SK-N-SH treated with all-trans-retinoic acid at 6 μM for 48 hours (cell line): ENCODE measurements at places on chromosomes 11 and 22.
A peak's percentile ranks its signal among the peaks of the same experiment; 100 is the strongest.

GRCh38 chr11:120867531-120867930 is 156.4 kb upstream of the TBCEL start:
- ATAC-seq = no peak

- ATAC-seq = no peak
These were observed 9.4 kb downstream of the OR5B21 start for GRCh38 chr11:58498464-58498863.

GRCh38 chr11:27184458-27185312 is 144.1 kb downstream of the BBOX1 start:
- peak; percentile 50 for ATAC-seq

DNA sequence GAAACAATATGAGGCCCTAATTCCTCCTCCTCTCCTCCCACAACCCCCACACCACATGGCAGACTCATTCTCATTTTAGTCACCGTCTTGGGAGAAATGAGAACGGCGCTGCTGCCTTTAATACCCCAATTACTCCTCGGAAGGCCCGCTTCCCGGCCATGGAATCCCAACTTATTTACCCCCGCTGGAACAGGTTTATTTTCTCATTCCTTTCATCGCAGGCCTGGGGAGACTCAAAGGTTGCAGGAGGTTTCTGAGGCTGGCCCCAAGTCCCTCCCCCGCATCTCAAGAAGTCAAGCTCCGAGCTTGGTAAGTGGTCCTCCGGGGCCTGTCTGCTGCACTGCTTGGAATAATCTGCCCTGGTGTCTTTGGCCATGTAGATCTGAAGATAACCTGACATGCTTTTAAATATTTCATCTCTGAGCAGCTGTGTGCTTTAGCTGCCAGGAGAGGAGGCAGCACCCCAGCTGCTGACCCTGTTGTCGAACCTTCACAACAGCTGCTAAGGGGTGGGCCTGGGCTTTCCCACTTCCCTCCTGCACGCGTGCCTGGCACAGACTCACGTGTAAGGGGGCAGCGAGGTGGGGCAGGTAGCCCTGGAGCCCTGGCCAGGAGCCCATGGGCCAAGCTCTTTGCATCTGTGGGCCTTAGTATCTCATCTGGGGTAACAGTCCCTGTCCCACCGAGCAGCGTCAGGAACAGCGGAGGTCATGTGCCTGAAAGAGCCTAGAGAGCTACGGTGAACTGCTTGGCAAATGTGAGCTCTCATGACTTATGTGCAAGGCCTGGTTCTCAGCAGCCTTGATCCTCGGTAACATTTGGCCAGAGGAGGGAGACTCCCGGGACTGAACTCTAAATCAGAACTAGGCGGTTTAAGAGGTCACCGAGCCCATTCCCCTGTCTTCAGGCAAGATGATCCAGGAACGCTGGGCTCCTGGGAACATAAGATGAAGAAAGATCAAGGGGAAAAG is 164.6 kb downstream of the ST3GAL4 start:
- ATAC-seq = no peak

GRCh38 chr11:9826390-9826789 is 162.5 kb downstream of the SWAP70 start:
- no peak for ATAC-seq

GRCh38 chr11:45809456-45810395 is 4.8 kb downstream of the SLC35C1 start:
- ATAC-seq = no peak

DNA sequence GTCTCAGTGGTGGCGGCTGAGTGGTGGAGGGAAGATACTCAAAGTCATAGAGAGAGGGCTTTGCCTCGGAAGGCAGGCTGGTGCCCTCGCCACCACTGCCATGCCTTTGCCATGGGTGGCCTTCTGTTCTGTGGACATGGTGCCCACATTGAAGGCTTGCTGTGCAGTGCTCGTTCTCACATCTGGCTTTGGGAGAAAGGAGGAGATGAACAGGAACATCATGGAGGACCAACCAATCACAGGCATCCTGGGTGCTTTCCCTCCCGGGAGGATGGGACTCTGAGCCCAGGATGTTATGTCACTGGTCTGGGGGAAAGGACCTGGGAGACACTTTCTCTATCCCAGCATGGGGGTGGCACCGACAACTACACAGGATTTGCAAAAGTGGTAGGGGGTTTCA is 82.3 kb upstream of the NARS2 start:
- no peak for ATAC-seq

DNA sequence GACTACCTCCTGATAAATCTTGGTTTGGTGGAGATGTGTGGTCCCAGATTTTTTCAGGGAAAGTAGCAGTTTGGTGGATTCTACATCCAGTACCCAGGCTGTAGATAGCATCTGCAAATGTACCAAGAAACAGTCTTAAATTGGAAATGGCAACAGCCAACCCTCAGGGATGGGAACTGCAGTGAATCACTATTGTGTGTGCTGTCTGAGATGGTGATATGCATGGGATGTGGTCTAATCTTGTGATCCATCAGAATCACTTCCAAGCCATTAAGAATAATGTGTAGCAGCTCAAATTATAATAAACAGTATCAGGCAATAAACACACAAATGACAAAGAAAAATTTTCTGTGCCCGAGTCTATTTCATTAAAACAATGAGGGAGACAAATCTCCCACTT is 3.4 kb downstream of the OLFML1 start:
- no peak for ATAC-seq

- peak; percentile 40; the same call in 1 of the 3 replicates for ATAC-seq
These were observed 20.2 kb downstream of the BPIFC start for GRCh38 chr22:32444068-32444467.

DNA sequence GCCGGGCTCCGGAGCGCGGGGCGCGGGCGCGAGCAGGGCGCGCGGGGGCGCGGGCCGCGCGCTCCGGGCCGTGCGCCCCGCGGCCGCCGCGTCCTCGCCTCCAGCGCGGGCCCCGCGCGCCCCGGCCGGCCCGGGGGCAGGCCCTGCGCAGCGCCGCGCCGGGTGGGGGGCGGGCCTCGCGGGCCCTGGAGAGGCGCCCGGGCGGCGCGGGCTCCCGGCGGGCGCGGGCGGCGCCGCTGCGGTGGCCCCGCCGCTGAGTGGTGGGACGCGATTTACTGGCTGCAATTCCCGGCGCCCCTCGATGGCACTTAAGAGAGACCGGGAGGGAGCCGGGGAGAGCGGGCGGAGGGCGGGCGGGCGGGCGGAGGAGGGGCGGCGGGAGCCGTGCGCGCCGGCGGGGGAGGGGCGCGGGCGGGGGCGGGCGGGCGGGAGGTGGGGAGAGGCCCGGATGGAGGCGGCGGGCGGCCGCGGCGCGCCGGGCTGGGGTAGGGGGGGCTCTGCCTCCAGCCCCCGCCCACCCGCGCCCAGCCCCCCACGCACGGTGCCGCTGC is 73.2 kb upstream of the TCF20 start:
- peak; percentile 18; the same call in 1 of the 3 replicates for ATAC-seq

- no peak for ATAC-seq
These were observed 965 bp downstream of the TCN2 start for GRCh38 chr22:30607939-30608338.

DNA sequence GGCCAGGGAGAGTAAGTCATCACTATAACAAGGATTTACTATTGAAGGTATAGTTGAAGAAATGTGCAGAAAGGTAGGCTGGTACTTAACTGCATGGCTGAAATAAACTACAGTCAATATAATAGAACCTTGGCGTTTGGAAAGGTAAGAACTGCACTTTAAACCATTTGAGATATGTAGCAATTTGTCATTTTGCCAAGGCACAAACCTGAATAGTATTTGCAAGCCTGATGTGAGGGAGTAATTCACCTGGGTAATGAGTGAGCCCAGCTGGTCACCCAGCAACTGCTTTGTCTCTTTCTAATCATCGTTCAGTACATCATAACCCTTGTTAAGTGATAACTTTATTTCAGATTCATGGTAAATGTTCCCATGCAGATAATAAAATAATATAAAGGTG is 62.3 kb upstream of the SCUBE2 start:
- no peak for ATAC-seq

DNA sequence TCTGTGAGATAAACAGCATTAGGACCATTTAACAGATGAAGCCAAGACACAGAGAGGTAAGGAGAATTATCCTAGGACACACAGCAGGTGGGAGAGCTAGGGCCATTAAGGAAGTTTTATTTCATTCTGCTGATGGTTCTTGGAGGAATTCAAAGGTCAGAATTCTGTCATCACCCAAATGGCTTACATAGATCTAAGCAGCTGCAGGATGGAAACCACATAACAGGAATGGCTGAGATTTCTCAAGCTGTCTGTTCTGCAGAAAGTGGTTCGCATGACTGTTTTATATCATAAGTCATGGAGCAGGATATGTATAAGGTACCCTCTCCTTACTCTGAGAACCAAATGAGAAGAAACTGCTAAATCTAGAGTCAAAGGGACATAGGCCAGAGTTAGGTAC is 163.2 kb upstream of the NARS2 start:
- ATAC-seq = no peak

DNA sequence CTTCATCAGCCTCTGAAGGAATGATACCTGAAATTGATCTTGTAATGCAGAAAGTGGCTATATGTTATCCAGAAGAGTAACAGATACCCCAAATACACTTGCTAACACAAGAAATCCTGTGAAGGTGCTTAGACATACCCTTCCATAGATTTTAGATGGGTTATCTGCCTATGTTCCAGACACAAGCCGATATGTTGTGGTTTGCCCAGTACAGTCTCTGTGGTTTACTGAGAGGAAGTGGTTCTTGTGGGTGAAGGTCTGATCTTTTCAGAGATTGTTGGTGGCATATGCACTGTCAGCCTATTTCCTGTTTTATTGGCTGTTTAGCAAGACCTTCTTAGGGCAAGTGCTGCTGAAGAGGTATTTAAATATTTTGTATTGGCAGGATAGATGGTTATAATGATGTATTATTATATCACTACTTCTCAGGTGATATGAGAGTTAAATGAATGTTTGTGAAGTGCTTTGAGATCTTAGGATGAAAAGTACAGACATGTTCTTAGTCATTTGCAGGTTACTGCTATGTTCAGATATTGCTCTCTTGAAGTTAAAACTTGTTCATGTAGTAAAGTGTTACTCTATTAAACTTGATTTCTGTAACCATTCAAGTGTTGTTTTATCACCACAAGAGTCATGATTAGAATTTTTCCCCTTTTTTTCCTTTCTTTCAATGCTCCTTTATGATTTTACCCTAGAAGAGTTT is 8.2 kb downstream of the ARHGEF12 start:
- ATAC-seq = peak; percentile 53

GRCh38 chr22:50376085-50376651 is 33.0 kb downstream of the PPP6R2 start:
- no peak for ATAC-seq

DNA sequence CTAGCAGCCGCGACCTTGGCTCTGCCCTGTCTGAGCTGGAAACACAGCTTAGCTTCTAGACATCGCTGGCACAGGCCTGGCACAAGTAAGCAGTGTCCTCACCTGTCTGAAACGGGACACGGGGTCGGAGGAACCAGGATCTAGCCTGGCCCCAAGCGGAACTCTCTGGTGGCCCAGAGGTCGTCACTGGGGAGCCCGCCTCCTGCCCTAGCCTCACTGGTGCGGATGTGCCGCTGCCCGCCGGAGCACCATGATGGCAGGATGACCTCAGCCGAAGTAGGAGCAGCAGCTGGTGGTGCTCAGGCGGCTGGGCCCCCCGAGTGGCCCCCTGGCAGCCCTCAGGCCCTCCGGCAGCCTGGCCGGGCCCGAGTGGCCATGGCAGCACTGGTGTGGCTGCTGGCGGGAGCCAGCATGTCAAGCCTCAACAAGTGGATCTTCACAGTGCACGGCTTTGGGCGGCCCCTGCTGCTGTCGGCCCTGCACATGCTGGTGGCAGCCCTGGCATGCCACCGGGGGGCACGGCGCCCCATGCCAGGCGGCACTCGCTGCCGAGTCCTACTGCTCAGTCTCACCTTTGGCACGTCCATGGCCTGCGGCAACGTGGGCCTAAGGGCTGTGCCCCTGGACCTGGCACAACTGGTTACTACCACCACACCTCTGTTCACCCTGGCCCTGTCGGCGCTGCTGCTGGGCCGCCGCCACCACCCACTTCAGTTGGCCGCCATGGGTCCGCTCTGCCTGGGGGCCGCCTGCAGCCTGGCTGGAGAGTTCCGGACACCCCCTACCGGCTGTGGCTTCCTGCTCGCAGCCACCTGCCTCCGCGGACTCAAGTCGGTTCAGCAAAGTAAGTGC is 871 bp downstream of the SLC35E4 start:
- peak; percentile 4 for ATAC-seq

- no peak for ATAC-seq
These were observed 396.9 kb upstream of the SYN3 start for GRCh38 chr22:33455036-33455435.

DNA sequence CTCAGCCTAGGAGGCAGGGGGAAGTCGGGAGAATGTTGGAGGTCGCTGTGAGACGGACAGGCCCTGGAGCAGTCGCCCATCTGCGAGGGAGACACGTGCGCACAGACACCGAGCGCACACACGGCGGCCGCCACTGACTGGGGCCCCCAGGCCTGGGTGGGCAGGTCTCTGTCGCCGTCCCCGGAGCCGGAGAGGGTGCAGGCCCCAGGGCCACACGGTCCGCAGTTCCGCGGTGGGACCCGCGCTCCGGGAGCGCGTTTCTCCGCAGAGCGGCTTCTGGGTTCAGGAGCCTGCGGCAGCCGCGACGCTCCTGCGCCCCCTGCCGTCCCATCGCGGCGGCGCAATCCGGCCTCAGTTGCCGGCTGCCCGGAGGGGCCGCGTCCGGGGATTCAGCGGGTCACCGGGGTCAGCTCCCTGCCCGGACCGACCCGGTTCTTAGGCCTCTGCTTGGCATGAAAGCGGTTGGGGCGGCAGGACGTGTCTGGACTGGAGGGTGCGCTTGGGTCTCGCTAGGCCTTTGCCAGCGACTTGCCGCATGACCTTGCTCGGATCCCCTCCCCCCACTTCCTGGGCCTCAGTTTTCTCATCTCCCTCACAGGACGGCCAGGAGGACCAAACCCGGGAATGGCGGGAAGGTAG is 31.2 kb downstream of the PDE2A start:
- ATAC-seq = peak; percentile 90

DNA sequence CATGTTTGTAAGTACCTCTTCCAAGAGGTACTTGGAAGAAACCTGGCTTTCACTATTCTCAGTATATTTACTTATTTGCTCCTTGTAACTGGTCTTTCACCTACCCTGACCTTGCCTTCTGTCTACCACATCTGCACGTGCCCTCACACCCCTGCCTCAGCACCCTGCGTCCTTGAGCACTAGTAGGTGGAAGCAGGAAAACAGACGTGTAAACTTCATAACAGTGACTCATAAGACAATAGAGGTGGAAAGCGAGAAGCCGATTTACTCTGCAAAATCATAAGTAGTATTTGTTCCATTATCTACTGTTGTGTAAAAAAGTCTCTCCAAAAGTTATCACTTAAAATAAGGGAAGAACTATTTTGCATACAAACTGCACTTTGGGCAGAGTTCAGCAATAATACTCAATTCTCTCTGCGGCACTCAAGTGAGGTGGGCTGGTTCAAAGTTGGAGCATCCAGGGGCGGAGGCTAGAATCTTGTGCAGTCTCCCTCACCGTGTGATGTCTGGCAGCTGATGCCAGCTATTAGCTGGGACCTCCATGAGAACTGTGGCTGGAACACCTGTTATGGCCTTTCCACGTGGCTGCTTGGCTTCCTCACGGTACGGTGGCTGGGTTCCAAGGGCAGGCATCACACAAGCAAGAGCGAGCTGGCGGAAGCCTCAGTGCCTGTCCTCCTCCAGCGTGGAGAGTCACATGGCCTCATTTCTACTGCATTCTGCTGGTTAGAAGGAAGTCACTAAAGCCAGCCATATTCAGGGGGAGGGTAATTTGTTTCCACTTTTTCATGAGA is 30.4 kb downstream of the PACS1 start:
- ATAC-seq = peak; percentile 71
